Colonic mucosa (tissue), 4 donors: ENCODE measurements at places on chromosomes 3 and 15.

GRCh38 chr3:133799794-133800585, 5.6 kb upstream of the SRPRB start:
- no peak for DNase-seq

GRCh38 chr3:178778589-178778988, 242.4 kb downstream of the KCNMB2 start:
- no peak for DNase-seq

DNA sequence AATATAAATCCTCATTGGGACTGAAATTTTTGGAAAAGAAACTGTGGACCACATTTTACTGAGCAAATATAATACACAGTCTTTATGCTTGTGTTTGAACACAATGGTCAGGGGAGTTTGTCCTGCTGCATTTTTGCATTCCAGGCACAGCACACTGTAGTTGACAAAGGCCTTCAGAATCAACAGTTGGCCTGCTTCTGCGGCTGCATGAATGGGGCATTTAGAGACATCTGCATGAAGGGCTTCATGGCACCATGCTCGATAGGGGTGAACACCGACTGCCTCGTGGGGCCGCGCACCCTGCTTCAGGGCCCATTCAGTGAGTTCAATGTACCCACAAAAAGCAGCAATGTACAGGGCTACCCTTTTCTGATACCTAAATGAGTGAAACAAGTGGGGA, 15.4 kb upstream of the COMMD2 start:
- no peak for DNase-seq

- no peak for DNase-seq
Measured at GRCh38 chr15:66369773-66370651, 13.5 kb upstream of the TIPIN start.

DNA sequence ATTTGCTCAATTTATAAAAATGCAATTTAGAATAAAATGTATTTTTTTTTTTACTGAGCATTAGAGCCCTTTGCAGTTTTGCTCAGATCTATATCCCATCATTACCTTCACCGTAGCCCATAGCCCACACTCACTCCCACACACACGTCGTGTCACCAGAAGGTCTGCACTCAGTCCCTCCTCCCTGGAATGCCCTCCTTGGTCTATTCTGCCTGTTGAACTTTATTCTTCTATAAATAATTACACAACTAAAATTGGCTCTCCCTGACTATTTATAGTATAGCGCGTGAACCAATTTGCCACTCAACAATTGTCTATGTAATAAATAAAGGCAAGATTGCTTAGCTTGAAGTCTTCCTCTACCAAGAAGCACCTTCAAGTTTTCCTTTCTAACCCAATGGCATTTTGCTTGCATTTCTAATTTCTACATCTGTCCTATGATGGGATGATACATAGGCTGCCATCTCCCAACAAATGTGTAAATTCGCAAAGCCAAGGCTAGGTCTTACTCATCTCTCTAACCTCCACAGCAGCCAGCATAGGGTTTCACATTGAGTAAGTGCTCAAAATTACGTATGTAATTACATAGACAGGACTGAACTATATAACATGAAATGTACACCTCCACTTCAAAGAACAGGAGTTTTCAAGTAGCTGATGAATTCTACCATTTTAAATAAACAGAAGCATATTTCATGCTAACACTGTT, 172.0 kb upstream of the HES1 start:
- no peak for DNase-seq

- peak; percentile 38 for DNase-seq
Measured at GRCh38 chr15:82040862-82041261, 5.0 kb downstream of the MEX3B start.

GRCh38 chr15:51625236-51625635, 2.7 kb upstream of the DMXL2 start:
- no peak for DNase-seq

GRCh38 chr3:192303235-192303634, 424.1 kb downstream of the FGF12 start:
- DNase-seq = no peak

DNA sequence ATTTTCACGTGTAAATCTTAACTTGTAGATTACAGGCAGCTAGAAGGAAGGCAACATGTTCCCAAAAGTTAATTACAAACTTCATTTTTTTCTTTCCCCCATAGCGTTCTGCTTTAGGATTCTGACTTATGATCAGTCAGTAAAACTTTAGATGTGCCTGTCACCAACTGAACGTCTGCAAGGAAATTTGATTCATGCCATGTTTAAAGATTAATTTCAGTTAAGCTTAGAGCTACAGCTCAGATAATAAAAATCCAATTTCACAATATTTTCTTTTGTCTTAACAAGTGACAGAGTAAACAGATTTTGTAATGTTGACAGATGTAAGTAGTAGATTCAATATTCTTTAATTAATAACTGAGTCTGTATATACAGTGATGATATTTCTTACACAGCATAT, 253.1 kb downstream of the NFKBIZ start:
- DNase-seq = no peak

DNA sequence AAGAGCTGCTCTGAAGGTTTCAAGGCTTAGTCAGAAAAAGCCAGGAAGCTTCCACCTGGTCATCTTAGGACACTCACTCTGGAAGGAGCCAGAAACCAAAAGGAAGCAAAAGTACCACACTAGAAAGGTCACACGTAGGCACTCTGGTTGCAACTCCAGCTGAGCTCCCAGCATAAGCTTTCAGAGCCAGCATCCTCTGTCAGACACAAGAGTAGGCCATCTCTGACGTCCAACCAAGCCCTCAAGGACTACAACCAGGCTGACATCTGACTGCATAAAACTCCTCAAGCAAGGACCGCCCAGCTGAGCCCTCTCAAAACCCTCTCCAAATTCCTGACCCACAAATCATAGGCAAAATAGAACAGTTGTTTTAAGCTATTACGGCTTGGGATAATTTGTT, 12.8 kb downstream of the SH3BP5 start:
- DNase-seq = no peak

- DNase-seq = no peak
Measured at GRCh38 chr15:33013827-33014445, 180.6 kb downstream of the FMN1 start.

GRCh38 chr15:65405791-65406423, 16.8 kb downstream of the IGDCC4 start:
- no peak for DNase-seq

DNA sequence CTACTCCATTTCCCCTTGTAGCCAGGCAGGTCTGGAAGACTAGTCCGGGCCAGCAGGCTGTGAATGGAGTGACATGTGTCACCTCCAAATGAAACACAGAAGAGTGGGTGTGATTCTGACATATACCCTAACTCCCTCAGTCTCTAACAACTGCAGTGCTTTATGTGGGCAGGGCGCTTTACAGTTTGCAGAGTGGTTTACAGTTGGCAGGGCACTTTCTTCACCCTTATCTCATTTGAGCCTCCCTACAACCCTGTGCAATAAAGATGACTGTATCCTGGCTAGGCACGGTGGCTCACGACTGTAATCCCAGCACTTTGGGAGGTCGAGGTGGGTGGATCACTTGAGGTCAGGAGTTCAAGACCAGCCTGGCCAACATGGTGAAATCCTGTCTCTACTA, 176.3 kb downstream of the RAB11A start:
- no peak for DNase-seq

DNA sequence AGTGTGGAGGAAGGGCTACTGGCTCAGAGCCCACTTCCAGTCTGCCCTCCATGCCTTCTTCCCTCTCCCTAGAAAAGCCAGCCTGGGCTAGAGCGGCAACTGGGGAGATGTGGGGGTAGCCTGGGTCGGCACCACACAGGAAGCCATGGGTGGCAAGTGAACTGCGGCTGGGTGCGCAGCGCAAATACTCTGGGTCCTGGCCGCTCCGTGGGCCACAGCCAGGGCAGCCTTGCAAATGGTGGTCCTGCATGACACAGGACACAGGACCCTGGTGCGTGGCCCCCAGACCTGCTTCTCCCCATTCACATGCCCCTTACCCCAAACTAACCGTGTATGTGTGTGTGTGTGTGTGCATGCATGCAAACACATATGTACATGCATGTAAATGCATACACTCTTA, 25.7 kb downstream of the PRKCD start:
- DNase-seq = no peak

DNA sequence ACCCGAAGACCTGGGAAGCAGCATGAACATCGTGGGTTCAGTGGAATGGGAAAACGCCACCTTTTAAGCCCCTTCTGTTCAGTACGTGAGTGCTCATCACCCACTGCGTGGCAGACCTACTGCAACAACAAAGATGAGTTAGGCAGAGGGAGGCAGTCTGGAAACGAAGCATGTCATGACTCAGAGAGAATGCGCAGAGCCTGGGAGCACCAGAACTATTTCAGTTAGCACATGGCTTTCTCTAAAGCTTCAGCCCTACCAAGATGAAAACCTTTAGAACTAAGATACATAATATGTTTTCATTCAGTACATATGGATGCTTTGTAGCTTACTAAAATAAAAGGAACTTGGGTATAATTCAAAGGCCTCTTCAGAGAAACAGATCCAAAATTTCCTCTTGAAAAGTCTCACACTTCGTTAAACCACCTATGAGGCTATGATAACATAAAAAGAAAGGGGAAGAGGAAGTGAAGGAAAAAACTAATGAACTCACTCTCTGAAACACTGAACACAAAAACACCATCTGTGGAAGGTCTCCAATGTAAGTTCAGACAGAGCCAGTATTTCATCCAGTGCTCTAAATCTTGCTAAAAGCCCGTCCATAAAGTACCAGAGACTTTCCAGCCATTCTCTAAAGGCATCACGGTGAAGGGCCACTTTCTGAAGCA, 140.1 kb downstream of the OCA2 start:
- no peak for DNase-seq

DNA sequence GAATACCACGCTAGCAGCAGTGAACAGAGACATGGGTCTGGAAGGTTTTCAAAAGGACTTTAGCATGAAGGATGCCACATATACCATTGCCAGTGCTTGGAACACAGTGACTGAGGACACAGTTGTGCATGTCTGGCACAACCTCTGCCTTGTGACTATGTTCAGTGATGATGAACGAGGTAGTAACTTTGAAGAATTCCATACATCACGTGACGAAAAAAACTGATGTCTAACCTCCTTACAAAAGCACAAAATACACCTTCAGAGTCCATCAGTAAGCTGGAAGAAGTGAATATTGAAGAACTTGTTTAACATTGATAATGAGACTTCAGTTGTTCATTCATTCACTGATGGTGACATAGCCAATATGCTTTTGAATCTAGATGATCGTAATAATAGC, 594.8 kb upstream of the GRM7 start:
- DNase-seq = no peak

DNA sequence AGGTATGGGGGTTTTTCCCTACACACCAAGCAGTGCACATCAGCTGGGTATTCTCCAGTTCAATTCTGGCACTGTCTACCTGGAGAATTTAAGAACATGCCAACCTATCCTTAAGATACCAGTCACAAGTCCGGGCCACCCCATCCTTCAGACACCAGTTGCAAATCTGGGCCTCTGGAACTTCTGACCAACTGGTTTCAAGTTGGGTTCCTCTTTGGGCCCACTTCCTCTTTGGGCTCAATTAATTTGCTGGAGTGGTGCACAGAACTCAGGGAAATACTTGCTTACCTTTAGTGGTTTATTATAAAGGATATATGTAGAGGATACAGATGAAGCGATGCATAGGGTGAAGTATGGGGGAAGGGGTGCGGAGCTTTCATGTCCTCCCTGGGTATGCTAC, 25.3 kb downstream of the GLCE start:
- DNase-seq = no peak

DNA sequence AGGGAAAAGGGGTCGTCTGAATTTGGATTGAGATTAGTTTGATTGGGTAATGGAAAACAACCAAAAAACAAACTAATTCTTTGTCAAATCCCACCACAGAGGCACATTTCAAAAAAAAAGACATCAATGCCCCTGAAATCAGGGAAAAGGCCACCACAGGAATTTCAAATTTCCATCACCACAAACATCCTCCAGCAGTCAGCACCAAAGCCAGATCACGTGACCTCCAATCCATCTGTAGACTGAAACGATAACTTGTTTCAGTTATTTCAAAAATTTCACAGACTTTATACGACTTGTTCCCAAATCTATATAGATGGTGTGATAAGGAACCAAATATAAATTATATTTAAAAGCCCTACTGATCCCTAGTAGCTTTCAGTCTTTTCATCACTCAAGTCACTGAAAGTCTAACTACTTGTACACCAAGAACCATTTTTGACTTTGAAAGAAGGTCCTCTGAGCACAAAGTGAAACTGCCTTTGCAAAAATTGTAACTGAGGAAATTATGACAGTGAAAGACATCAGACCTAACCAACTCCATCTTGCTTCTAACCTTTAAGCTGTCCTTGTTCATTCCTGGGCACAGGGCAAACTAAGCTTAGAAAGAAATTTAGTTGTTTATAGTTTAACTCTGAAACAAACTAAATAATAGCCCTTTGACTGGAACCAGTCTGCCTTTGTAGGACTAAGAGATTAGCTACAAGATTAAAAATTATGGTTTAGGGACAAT, 48.1 kb upstream of the PLCL2 start:
- no peak for DNase-seq

DNA sequence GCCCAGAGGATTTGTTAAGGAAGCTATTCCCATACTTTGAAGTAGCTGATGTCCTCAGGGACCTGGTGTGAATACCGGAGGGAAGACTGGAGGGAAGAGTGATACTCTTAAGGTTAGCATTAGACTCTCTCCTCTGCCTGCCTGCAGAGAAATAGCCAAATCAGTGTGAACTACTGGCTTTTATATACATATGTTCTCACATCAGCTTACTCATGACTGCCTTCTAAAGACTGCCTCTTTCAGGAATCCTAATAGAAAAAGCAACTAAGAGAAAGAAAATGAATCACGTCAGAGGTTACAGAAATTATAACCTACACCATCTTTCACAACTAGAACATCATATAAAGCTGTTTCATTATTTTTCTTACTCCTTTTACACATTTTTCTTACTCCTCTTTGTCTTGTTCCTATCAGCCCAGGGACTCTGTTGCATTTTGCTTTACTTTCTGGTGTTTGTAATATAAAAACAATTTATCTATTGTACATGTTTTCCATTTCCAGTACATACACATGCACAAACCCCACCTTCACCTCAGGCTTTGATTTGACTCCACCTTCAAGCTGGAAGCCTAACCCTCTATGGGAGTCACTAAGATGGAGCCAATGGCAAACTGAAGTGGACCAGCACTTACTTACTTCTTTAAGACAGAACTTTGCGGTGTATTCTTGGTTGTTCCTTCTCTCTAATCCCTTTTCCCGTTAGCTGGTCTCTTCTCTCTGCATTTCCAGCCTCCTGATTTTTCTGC, 257.7 kb upstream of the UBE2E1 start:
- DNase-seq = no peak

- no peak for DNase-seq
Measured at GRCh38 chr15:35126236-35126635, 41.1 kb upstream of the NANOGP8 start.

- no peak for DNase-seq
Measured at GRCh38 chr15:88002706-88003105, 253.8 kb downstream of the NTRK3 start.

GRCh38 chr3:46737329-46737731, 19.7 kb upstream of the PRSS50 start:
- DNase-seq = no peak

- DNase-seq = no peak
Measured at GRCh38 chr3:187458921-187459320, 90.7 kb downstream of the RTP4 start.

GRCh38 chr15:60854858-60855564, 374.1 kb downstream of the RORA start:
- no peak for DNase-seq
